Muscle of back (tissue), 13 donors: ENCODE measurements at places on chromosomes 2 and 18.

- DNase-seq: no peak
Measured at GRCh38 chr2:156892467-156893281, 364.8 kb upstream of the GALNT5 start.

DNA sequence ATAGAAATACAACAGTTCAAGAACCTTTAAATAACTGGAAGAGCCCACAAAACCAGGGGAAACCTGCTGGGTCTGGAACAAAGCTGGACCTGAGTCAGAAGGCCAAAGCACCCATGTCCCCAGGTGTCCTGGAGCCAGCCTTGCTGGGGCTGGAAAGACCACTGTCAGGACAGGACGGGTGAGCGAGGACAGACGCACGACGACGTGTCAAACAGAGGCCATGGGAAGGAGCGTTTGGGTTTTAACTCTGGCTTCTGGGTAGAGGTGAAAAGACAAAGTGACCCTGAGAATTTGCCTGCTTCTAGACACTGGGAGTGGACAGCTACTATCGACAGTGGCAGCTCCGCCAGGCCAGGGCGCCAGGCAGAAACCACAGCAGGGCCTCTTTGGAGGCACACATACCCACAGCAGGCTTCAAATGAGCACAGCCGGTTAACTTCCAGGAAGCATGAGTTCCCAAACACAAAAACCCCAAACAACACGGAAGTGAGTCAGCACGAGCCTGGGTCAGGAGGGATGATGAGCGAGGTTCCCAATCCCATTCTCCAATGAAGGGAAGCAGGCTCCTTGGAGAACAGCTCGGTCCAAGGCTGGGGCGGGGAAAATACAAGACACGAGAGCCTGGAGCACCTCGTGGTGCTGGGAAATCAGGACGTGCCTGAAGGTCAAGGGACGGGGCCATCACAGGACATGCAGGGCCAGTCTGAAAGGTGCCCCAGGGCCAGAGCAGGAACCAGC is 208.0 kb downstream of the TWIST2 start:
- no peak for DNase-seq

DNA sequence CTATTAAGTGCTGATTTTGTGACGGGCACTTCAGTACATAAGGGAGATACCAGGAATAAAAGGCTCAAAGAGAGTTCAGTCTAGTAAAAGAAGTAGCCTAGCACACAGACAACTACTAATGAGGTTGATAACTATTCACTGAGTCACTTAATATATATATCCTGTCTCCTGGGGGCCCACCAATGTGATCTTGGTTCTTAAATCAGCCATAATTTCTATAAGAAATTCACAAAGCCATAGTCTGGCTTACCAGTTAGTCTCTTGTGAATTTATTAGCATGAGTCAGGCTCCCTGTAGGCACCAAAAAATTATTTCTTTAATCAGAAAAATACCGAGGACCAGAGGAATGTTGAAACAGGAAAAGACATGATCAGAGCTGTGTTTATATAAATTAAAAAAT is 10.4 kb downstream of the KCNE4 start:
- no peak for DNase-seq

DNA sequence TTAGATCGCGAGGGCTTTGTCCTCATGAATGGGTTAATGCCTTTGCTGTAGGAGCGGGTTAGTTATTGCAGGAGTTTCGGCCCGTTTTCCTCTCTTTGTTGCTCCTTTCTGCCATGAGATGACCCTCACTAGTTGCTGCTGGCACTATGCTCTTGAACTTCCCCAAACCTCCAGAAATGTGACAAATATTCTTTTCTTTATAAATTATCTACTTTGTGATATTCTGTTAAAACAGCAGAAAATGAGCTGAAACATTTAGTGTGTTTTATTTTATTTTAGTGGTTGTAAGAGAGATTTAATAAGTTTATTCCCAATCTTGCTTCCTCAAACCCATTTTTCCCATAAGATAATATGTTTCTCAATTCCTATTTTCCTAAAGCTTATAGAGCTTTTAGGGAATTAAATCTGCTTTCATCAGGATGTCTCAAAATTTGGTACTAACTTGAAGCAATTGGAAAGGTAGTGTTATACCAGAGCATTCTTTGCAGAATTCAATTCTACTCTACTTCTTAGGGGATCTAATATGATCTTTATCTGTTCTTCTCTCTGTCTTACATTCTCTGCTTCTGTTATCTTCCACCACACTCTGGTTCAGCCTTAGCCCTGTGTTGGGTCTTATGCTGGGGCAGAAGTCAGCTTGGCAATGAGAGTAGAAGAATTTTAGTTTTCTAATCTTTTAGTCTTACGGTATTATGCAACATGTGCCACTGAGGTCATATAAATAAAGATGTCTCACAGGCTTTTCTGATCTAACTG is 23.1 kb downstream of the DDX1 start:
- DNase-seq: no peak

- DNase-seq: no peak
Measured at GRCh38 chr2:12720754-12721378, 4.1 kb downstream of the TRIB2 start.

- DNase-seq: no peak
Measured at GRCh38 chr2:241052677-241053360, 49.3 kb downstream of the MTERF4 start.

- no peak for DNase-seq
Measured at GRCh38 chr2:39240758-39241157, 3.0 kb downstream of the CDKL4 start.

DNA sequence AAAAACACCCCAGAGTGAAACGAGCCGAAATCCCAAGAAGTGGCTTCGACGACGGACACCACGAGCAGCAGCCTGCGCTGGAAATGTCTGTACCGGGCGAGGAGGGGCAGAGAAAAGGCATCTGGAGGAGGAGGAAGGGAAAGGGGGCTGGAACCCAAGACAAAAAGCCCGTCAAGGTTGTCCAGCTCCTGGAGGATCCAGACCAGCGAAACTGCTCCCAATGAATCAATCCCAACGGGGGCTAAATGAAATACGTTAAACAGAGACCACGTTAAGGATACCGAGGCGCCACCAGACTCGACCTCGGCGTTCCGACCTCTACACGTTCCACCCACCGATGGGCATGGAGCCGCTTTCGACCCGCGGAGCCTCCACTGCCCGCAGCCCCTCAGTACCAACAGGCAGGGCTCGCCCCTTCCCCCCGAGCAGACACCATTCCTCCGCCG is 400 bp downstream of the CCDC88A start:
- no peak for DNase-seq

GRCh38 chr2:238739668-238740067 is 108.2 kb upstream of the TWIST2 start:
- no peak for DNase-seq

- DNase-seq: no peak
Measured at GRCh38 chr2:120677696-120678247, 57.9 kb upstream of the GLI2 start.
